Psoas muscle (tissue), 8 donors: ENCODE measurements at places on chromosomes 6 and 20. TPM values are rescaled to one million over a fixed set of nuclear protein-coding genes. Genes with fewer than 3 reads are reported as not detected.

The SLC17A1 gene
- total RNA-seq, result not detected

The FERMT1 gene
- 0.24 TPM for total RNA-seq

The TMC2 gene
- not detected for total RNA-seq

DNA sequence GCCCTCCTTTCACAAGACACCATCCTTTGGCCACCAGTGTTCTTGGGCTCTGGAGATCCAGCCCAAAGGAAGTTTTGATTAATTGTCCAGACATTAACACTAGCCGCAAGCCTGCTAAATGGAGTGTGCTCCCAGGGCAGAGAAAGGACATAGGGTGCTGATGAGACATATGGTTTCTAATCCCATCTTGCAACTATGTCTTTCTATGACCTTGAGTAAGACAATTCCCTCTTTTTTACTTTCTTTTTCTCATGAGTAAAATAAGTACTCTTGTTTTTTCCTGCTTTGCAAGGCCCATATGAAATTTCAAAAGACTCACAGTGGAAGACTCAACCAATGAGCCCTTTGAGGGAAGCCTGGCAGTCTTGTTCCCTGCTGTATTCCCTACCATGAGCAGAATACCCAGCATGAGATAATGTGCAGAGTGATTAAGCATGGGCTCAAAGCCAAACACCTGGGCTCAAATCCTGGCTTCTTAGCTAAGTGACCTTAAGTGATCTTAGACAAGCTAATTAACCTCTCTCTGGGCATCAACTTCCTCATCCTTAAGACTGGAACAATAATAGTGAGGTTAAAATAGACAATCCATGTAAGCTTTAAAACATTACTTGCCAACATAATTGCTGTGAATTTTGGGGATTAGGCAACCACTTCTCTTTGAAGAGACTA is at the start of gene WFDC10B:
TSS of gene WFDC10B (minus strand) at position 51 of the 669 bp plus-strand sequence. CDS start 19,027 bp downstream, outside the sequence.
- no peak for DNase-seq

GRCh38 chr6:37303091-37303660 is 45.2 kb upstream of the TMEM217 start:
- no peak for DNase-seq

DNA sequence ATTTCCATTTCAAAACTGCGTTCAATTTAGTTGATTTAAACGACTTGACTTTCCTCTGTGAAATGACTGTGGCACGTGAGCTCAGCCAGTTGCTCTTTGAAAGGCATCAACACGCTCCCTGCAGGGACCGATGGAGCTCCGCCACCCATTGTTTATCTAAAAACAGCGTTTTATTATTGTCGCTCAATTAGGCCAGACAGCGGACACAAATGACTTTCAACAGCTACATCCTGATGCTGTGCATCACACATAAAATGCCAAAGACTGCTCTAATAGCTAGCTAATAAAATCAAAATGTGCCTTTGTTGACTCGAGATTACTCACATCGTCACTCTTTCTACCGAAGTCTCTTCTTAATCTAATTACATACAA is 332.5 kb downstream of the CD83 start:
- DNase-seq, result no peak

DNA sequence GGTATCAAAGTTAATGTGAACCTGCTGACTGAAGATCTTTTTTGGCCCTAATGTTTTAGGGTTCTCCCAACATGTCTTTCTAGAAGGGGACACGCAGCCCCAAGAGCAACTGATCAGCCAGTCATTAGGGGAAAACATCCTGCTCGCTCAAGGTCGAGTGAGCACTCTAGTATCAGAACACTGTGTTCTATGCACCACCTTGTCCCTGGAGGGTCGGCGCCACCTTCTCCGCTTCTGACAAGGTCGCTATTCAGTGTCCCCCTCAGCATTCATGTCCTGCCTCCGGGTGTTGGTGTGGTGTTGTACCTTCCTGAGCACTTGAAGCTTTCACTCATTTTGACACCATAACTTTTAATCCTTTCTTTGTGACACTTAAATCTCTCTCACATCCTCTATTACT is 331.2 kb upstream of the KCNQ5 start:
- DNase-seq, result no peak

DNA sequence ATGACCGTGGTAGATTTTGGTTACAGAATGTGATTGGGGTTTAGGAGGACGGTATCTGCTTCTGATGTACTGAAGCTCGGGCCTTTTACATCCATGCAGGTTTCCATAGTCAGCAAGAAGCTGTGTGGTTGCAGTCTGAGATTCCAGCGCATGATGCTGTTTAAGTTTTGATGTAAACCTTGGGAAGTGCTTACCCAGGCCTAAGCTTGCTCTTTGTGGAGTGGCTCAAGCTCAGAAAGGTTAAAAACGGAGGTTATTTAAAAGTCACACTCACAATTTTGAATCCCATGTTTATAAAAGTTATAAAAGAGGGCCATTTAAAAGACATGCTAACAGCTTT is 121.4 kb downstream of the TIAM2 start:
- DNase-seq, result no peak

DNA sequence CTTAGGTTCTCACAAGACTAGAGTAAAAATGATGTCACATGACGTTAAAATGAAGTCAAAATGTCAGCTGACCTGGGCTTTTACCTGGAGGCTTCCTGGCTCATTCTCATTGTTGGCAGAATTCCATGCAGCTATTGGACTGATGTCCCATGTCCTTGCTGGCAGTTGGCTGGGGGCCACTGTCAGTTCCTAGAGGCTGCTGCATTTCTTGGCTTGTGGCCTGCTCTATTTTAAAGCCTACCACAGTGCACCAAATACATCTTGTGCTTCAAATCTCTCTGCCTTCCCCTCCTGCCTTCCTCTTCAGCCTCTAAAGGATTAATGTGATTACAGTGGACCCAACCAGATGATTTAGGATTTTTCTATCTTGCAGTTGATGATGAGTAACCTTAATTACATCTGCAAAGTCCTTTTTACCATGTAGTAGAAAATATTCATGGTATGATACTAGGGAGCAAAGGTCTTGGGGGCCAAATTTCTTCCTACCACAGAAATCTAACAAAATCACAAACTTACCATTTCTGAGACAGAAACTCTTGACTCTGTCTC is 81.9 kb downstream of the FIG4 start:
- DNase-seq, result no peak

DNA sequence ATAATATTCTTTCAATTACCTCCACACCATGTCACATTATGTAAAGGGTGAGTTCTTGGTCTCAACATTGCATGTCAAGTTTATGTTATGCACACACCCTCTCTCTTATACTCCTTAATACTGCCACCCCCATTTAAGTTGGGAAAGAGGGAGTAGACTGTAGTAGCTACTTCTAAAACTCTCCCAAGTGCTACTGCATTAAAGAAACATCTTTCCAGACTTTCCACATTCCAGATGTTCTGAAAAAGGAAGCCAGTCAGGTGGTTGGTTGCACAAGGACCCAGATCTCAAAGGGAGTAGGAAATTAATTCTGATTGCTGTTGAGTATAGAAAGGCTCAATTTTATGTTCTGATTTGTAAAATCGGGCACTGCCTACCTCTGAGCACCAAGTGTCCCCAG is 419.5 kb downstream of the CD83 start:
- DNase-seq, result no peak

- no peak for DNase-seq
Measured at GRCh38 chr20:42721923-42722322, 467.8 kb downstream of the PTPRT start.

- DNase-seq, result no peak
Measured at GRCh38 chr6:131060311-131060710, 2.7 kb downstream of the EPB41L2 start.

- no peak for DNase-seq
Measured at GRCh38 chr6:85690071-85690470, 47.4 kb upstream of the SYNCRIP start.

DNA sequence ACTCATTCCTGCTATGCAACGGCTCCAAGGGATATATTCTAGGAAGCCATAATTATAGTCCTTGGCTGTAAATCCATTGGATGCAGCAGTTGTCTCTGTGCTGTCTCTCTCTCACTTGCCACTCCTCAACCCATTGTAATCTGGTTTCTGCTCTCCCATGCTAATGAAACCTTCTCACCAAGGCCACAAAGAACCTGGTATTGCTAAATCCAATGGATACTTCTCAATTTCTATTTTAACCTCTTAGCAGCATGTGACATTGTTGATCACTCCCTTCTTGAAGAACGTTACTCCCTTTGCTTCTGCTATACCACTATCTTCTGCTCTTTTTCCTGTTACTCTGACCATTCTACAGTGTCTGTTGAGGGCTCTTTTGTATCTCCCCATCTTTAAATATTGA is 39.8 kb upstream of the GCLC start:
- DNase-seq, result no peak
